ENCODE measurements at places on chromosomes 12 and 14.

DNA sequence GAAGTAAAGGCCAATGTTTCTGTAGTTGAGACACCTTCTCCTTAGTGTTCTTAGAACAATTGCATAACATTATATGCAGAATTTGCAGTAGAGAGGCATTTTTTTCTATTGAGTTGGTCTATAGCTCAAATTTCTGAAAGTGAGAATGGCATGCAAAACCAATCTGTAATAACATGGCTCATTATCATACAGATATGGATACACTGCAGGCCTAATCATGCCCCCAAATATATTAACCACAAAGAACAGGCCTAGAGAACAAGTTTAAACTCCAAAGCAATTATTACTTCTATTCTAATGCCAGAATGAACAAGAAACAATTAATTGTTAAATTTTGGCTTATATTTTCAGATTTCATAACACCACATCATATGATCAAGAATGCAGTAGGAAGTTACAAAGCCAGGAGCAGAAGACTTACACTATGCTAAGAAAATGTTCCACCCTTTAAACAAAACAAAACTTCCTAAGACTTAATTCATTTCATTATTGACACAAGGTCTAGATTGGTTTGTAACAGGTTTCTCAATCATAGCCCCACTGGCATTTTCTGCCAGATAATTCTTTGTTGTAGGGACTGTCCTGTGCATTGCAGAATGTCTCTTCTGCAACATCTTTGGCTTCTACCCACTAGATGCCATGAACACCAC, 26.9 kb downstream of the TMTC1 start:
- no peak for DNase-seq

DNA sequence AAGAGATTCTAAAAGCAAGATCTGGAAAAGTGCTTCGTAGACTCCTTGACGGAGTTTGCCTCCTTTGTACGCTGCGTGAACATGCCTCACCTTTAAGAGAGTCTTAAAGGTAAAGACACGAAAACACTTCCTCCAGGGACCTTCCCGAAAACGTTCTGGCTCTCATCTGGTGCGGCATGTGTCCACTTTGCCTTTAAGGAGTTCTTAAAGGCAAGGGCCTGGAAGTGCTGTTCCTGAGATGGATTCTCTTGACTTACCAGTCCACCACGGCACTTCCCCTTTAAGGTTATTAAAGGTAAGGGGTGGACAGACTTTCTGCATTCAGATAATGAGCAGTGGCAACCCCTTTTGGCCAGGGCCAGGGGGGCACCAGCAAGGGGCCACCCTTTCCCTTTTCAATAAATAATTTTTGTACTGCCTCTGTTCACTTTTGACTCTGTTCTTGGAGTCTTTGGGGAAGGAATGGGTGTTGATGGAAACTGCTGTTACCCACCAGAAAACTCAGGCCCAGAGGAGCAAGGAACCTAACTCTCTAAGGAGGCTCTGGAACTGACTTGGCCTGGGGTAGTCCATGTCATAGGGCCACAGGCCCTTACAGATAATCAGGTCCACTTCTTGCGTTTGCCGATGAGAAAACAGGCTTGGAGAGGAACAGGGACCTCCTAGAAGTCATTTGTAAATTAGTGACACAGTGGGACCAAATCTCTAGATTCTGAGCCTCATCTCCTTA, 4.4 kb downstream of the REM2 start:
- DNase-seq, result no peak

GRCh38 chr12:51392556-51393237, 1.5 kb upstream of the GALNT6 start:
- no peak for DNase-seq

GRCh38 chr12:52308806-52309425, 12.3 kb downstream of the KRT83 start:
- no peak for DNase-seq

GRCh38 chr12:79482323-79482722, 208.4 kb downstream of the PAWR start:
- DNase-seq, result no peak

DNA sequence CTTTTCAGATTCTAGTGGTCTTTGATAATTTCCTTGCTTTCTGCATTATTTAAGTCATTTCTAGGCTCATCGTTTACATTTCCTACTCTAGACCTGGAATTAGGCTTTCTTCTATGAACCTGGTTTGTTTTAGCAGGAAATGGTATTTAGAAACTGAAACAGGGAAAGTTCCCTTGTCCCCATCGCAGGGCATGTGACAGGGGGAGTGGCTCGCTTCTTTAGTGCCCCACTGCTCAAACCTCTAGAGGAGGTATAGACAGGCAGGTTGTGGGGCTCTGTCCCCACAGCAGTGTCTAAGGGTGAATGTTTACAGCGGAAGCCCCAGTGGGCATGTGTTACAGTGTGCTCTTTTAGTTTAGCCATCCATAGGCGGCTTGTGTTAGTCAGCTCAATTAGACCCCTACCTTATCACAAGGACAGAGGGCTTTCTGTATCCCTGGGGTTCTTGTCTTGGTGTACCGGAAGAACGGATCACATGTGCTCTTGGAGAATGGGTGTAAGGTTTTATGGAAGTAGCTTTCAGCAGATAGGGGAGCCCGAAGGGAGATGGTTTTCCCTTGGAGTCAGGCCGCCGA, 25.0 kb downstream of the IFT81 start:
- no peak for DNase-seq

- DNase-seq, result no peak
Observed at GRCh38 chr12:54058128-54058768, 4.6 kb downstream of the HOXC4 start.

GRCh38 chr12:65277994-65278575, 398 bp upstream of the MSRB3 start:
- no peak for DNase-seq

DNA sequence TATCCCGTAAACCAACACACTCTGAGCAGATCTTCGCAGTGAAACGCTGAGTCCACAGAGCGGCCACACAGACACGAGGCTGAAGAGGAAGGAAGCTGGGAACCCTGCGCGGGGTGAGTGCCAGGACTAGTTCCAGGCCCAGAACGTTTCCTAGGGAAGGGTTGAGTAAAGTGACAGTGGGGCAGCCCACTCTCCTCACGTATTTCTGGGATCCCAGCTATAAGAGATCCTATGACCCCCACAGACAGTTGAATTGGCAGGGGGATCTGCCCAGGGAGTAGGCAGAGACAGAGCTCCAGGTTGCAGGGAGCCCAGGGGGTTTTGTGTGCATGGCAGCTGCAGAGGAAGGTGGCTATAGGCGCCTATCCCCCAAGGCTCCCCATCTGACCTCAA, 51.1 kb downstream of the GTF2A1 start:
- DNase-seq, result no peak

DNA sequence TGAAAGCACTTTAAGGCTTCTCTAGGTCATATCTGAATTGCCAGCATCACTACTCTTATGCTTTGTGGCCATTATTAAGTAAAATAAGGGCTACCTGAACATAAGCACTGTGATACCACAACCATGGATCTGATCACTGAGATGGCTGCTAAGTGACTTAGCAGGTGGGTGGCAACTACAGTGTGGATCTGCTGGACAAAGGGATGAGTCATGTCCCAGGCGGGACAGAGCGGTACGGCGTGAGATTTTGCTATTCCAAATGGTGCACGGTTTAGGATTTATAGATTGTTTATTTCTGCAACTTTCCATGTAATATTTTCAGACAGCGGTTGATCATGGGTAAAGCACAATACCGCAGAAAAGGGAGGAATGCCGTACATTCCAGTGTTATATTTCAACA, 39.4 kb downstream of the MLXIP start:
- DNase-seq, result no peak

DNA sequence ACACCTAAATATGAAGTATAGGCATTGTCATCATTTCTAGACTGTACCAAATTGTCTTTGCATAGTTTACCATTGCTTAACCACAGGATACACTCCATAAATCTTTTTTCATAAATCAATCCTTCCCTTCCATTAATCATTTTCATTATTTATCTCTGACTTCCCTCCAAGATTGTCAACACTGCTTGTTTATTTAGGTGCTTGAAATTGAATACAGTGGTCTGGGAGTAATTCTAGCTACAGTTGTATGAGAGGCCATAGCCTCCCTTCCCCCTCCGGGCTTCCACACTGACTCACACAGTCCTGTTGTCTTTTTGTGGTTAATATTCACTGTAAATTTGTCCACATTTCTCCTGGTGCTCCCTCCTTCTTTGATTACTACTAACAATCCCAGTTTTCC, 114.2 kb upstream of the ARID2 start:
- no peak for DNase-seq

DNA sequence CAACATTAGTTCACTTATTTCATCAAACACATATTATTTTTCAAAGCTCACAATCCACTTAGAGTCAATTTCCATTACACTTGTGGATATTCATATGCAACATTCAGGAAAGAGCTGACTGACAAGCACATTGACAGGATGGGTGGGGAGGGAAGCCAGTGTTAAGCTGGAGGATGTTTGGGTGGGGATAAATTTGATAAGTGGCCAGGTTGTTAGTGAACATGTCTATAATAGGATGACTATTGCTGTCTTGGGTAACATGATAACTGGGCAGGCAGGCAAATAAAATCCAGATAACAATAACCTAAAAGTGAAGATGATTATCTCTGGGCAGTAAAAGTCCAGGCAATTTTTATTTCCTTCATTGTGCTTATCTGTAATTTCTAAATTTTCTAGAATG, 73.8 kb upstream of the OSBPL8 start:
- no peak for DNase-seq

GRCh38 chr12:10722502-10722904, 620 bp downstream of the YBX3 start:
- peak; percentile 39 for DNase-seq

DNA sequence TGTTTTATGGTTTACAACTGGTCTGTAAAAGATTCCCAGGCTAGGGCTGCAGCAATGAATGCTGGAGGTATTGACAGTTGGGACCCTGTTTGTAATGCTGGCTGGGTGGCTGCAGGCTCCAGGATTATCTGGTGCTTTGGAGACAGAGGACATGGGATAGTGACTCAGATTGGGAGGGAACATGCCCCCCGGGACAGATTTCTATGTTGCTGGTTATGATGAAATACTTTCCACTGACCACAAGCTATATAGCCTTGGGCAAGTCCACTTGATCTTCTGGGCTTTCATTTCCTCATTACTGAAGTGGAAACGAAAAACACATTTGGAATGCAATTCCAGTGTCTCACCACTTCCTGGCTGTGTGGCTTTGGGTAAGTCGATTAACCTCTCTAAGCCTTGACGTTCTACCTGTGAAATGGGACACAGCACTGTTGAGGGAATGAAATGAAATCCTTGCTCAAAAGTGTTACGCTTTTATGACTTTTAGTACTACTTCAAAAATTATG, 6.3 kb upstream of the TPCN1 start:
- DNase-seq, result no peak

DNA sequence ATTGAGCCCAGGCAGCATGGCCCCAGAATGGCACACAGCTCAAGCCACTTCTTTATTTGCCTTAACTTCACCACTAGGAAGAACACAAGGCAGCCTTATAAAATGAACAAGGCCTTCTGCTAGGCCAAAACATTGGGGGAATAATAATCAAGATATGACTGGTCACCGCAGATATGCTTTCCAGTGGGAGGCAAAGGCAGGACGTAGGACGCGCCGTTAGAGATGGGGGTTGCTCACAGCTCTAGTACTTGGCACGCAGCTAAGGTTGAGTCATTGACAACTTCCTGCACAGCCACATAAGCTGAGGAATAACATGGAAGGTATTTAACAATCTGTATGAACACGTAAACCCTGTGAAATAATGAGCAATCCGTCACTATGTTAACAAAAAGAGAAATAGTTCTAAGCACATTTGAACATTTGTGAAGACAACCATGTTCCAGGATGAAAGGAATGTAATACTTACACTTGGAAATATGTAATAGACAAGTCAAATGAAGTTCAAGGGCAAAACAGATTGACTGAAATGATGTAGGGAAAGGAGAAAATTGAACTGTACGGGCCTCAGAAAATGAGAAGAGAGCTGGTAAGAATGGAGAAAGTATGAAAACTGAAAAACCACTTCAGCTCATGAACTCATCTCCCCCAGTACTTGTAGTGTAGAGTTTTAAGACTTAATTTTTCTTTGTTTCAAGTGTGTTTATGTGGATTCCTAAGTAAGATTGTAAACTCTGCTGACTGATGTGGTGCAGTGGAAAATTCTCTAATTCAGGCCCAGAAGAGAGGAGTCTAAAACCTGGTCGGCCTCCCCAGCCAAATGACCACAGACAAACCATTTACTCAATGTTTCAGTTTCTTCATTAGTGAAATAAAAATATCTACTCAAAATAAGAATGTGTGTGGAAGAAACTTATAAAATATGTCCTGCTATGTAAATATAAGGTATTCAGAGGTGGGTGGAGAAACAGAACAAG, 59.3 kb upstream of the CCDC91 start:
- DNase-seq, result no peak

GRCh38 chr14:102902086-102902485, 20.4 kb upstream of the AMN start:
- DNase-seq, result no peak

DNA sequence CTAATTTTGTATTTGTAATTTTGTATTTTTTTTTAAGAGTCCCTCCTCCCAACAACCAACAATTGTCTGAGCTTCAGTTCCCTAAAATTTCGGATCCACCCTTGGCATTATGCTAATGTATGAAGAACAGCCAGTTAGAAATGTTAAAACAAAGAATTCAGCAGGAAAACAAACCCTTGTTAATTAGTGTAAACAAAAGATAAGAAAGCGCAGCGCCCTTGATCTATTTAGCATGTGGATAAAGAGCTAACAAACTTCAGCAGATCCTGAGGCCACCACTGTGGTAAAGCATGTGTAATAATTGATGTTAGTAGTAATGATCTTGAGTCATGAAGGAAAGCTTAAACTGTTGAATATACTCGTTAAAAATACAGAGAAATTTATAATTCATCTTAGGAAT, 199.8 kb downstream of the TMX1 start:
- DNase-seq, result no peak

- no peak for DNase-seq
Observed at GRCh38 chr12:89160716-89161123, 191.6 kb downstream of the DUSP6 start.

DNA sequence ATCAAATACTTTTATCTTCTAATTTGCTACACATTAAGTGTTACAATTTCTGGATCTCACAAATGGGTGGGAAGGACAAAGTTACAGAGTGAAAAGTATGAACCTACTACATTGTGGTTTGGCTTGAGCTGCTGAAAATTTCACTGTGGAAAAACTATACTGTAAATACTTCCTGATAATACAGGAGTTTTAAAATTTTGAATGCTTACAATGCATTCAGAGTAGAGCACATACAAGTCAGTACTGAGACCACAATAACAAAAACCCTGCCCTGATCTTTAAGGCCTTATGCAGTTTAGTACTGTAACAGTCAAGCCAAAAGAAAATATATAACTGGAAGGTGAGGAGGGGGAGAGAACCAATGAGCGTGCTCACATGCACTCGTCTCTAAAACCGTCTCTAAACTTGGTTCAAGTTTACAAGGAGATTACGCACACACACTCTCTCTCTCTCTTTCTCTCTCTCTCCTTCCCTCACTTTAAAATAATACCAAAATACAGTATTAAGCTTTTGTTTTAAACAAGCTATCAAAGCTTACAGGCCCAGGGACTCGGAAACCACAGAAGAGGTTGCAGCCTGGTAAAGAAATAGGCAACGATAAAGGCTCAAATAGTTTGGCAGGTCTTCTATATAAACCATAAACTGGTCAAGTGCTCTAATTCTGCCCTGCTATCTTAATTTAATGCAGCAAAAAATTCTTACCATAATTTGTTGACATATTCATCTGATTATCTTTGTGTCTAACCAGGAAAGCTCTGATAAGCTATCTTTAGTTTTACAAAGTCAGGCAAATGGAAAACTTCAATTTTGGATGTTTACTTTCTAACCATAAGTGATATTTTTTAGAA, 58.0 kb downstream of the ATF7 start:
- no peak for DNase-seq

GRCh38 chr14:63287666-63288483, 30.9 kb downstream of the GPHB5 start:
- DNase-seq, result no peak

GRCh38 chr12:18721452-18721851, 16.4 kb downstream of the PLCZ1 start:
- DNase-seq, result no peak
